ENCODE measurements at places on chromosomes 3 and 15. TPM values are rescaled to one million over a fixed set of nuclear protein-coding genes. Genes with fewer than 3 reads are reported as not detected.

DNA sequence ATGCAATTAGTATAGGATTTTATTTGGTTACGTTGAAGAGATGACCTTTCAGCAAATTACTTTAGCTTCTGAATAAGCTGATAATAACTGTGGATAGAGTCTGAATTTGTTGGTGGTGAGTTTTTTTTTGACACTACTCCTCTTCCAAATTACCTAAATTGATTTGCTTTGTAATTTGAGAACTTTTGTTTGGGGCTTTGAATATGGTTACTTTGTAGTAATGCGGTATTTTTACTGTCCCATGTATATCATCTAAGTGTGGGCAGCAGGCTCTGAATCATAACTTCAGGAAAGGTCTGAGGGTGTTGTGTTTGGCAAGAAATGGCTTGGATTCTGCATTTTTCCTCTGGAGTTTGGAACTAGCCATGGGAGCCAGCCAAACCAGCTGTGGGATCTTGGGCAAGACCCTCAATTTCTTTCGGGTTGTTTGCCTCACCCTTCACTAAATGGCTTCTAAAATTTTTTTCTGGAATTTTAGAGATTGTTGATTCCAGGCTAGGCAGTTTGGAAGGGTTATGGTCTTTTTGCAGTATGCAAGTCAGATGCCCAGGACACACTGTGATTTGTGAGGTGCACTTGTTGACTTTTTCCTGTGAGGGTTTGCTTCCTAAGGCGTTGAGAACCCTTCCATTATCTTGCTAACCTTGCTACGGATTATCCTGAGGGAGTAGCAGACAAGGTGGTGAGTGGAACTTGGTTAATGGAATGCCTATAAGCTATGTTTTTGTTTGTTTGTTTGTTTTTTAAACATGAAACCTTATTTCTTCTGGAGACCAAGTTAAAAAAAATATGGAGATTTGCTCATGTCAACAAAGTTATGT lies 10.4 kb downstream of the PTPRG start:
- no peak for DNase-seq

GRCh38 chr3:20350449-20350848 lies 164.4 kb upstream of the SGO1 start:
- DNase-seq, result no peak

- no peak for DNase-seq
Measured at GRCh38 chr3:133136114-133137041, 98.2 kb downstream of the TMEM108 start.

DNA sequence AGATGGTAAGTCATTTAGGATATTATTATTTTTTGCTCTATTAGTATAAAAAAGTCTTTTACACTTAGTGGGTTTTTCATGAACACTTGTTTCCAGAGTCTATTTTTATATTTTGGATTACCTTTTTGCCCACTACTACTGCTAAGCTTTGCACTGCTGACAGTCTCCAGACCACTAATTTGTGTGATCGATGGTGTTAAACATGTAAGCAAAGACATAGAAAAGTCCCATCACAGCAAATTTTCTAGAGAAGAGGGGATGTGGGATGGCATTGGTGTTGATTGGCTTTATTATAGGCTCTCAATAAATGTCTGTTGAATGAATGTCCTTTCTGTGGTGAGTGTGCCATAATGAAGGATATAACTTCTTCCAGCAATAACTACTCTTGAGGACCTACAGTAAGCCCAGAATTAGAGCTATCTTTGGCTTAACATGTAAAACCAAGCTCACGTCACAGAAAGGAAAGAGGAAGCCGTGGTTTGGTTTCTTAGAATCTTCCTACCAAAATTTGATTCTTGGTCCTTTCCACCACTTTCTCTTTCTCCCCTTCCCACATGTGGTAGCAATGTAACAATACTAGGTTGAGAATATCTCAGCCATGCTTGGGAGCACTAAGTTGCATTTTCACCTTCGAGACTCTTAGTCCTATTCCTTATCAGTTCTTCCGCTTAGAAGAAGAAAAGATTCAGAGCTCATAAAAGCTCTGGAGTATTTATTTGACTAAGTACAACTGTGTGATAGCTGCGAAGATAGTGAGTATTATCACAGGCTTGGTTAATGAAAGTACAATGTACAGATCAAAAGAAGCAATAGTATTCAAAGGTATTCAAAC lies 90.6 kb upstream of the UMPS start:
- DNase-seq, result peak; percentile 45

HYKK gene
- 1.9 TPM for total RNA-seq

All from activated CD8-positive, alpha-beta memory T cell treated with anti-CD3 and anti-CD28 coated beads, Interleukin-2, amount 10 ng/mL, durations not matched to agents 7 days and 5 days (primary cell).